Tibial artery (tissue), 4 donors: ENCODE measurements at places on chromosomes 12 and 14.

GRCh38 chr14:50615552-50615951 is 52.6 kb downstream of the SAV1 start:
- no peak for DNase-seq

GRCh38 chr14:77009014-77009413 is 19.5 kb downstream of the IRF2BPL start:
- DNase-seq, result no peak

- no peak for DNase-seq
Measured at GRCh38 chr12:72995616-72996015, 723.4 kb downstream of the TRHDE start.

DNA sequence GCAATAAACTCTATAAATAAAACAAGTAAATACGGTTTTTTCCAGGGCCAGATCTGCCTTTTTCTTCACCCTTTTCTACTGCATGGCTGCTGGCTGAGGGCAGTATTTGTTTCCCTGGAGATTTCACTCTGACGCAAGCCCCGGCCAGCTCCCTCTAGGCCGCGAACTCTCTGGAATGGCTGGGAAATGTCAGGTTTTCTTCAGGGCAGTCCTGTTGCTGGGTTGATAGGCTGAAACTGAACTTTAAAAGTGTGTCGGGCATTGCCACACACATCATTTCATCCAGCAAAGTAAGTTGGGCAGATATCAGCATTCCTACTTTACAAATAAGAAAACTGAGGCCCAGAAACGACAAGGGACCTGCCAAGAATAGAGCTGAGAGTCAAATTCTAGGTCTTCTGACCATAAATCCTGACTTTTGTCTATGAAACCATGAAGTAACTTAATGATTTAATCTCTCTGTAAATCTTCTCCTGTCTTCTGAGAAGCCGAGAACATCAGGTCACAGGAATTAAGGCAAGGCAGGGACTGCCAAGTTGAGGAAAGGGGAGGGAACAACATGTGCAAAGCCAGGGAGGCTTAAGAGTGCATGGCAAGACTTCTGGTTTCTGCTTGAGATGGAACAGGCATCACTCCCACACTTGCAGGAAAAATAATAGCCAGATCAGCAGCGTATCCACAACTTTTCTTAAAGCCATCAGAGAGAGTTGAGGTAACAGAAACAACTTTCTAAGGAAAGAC is 205.0 kb upstream of the CCDC196 start:
- peak; percentile 86 for DNase-seq

- no peak for DNase-seq
Measured at GRCh38 chr12:127930122-127930521, 336.8 kb upstream of the TMEM132C start.

DNA sequence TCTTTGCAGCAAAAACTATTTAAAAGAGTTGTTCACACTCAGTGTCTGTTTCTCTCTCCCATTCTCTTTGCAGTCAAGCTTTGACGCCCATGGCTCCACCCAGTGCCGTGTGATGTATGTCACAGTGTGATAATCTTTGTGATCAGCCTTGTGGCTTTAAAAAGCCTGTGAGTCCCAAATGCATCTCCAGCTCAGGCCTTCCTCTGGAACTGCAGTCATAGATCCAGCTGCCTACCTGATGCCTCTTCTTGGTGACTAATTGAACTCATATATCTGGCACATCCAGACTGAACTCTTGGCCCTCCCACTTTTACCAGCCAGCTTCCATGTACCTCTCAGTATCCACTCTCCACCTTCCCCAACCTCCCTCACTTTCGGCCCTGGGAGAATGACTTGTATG is 182.8 kb upstream of the ARHGAP5 start:
- no peak for DNase-seq

GRCh38 chr14:100540141-100540925 is 46.9 kb downstream of the BEGAIN start:
- DNase-seq, result peak; percentile 53

DNA sequence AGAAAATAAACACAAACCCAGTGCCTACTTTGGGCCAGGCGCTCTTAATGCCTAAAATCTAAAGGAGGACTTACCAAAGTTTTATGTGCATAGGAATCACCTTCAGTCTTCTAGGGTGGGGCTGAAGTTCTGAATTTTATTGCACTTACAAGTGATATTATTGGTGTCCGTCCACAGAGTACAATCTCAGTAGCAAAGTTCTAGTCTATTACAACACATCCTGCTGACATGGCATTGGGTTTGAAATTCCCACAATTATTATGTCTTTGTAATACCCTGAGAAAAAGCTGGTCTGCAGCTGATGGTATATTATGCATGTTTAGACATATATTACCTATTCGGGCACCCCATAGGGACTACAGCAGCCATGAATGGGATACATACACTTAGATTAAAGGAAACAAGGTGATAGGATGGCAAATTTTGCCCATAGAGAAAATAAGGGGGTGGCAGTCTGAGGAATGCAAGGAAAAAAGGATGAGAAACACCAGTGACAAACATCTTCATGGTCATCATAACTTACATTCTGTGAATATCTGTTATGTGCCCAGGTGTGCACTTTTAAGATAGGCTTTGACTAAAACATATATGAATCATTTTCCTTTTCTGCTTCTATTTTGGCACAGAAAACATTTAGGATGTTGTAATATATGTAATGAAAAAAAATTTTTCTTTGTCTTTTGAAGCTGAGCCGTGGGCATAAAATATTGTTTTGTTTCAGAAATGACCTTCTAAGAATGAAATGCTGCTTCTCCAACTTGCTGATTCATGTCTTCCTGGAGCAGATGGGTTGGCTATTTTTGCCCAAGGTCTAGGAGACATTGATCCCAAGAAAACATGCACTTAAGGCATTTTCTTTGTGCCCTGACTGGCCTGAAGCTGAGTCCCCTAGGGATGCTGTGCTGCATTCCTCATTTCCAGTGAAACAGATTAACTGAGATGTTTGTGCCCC is 27.2 kb upstream of the ALG10 start:
- no peak for DNase-seq

- peak; percentile 79 for DNase-seq
Measured at GRCh38 chr14:73718418-73719251, 4.5 kb upstream of the PNMA1 start.

DNA sequence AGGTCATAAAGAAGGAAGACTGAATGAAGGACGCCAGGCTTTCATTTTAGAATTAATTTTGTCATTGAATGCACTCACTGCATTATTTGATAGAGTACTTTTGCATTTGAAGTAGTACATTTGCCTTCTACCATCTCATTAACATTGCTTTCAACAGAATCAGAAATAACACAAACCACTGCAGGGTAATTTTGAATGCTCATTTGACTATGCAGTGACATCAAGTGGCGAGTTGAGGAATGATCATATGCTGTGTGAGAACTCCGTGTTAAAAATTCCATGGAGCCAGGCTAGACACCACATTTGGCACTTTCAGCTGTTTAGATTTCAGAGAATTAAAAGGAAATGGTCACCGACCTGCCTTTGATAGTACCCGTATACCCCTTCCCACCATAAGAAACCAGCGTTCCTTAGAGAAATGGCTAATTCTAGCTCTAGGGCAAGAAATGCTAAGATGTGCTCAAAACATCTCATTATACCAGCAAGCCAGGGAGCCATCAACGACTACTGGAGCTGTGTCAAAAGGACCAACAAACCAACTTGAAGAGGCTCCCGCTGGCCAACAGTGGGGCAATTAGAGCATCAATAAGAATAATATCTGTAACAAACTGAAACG is 16.5 kb downstream of the HEBP1 start:
- no peak for DNase-seq

DNA sequence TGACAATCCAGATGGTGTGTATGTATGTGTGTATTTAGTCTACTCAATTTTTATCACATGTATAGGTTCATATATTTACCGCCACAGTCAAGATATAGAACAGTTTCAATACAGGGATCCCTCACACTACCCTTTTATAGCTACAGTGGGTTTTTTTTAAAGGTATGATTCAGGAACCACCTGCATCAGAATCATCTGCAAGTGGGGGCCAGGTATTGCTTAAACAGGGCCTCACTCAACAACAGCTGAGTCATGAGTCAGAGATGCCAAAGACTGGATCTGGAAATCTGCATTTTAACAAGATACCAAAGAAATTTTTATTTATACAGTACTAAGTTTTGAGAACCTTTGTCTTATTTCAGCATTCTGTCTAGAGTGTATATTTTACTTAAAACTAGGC is 117.6 kb downstream of the SLC35F4 start:
- no peak for DNase-seq

DNA sequence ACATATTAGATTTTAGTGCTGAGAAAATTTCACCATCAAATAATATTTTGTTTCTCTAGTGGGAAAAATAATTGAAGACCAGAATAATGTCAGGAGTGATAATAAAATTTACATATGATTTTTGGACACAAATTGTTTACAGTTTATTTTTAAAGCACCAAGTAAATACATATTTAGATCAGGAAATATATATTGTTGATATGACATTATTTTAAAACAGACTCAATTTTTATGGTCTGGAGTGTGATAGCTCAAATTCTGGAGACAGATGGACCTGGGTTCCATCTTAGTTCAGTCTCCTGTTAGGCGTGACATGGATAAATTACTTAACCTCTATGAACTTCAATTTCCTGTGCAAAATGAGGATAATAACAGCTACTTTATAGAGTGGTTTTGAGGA is 135.4 kb downstream of the TPH2 start:
- DNase-seq, result no peak

DNA sequence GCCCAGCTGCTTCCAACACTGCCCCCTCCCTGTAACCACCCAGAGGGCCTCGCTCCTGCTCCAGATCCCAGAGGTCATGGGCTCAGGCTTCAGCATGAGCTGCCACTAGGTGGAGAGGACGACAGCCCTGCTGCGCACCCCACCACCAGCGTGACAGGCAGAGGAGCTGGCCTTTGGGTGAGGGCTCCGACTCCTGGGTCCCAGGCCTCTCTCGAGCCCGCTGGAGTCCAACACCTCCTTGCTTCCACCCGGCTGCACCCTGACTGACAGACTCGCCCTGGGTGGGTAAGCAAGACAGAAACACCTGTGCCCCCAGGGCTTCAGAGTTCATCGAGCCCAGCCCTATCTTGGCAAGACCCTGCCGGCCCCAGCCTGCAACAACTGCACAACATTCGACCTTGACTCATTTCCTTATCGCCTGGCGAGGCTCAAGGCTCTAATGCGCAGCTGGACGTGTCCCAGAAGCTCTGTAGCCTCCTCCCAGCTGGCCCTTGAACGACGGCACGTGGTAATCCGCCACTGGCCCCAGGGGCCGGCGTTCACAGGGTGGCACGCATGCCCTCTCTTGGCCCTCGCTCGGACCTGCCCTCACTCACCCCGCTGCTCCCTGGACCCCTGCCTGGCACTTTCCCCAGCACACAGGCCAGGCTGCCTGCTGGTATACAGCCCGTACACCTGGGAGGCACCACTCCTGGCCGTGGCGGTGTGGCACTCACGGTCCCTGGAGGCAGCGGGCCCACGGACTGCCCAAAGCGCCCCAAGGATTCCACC is 28.0 kb downstream of the VPS37B start:
- peak; percentile 70 for DNase-seq

GRCh38 chr12:101743724-101744472 is 4.6 kb upstream of the SYCP3 start:
- no peak for DNase-seq

DNA sequence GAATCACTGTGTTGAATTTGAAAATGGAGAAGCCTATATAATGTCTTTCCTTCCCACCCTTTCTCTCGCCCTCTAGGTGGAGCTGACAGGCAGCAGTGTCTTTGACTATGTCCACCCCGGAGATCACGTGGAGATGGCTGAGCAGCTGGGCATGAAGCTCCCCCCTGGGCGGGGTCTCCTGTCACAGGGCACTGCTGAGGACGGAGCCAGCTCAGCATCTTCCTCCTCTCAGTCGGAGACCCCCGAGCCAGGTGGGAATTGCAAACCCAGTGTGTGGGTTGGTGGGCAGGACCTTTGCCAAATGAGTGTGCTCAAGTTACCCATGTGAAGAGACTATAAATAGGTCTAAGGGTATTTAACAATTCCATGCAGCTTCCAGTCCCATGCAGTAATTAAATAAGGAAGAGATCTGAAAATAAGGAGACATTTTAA is 274.7 kb downstream of the EGLN3 start:
- no peak for DNase-seq

DNA sequence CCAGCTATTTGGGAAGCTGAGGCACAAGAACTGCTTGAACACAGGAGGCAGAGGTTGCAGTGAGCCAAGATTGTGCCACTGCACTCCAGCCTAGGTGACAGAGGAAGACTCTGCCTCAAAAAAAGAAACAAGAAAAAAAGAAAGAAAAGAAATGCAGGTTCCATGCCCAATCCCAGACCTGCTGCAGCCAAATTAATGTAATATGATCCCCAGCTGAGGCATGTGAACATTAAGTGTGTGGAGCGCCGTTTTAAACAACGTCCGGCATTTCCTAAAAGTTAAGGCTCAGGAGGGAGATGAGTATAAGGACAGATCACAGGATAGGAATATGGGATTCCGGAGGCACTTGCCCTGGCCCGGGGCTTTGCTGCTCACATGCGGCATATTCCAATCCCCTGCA is 162.9 kb downstream of the KSR2 start:
- DNase-seq, result no peak

- DNase-seq, result no peak
Measured at GRCh38 chr12:101749657-101750056, 10.4 kb upstream of the SYCP3 start.

- no peak for DNase-seq
Measured at GRCh38 chr12:92030618-92031017, 115.0 kb downstream of the BTG1 start.

DNA sequence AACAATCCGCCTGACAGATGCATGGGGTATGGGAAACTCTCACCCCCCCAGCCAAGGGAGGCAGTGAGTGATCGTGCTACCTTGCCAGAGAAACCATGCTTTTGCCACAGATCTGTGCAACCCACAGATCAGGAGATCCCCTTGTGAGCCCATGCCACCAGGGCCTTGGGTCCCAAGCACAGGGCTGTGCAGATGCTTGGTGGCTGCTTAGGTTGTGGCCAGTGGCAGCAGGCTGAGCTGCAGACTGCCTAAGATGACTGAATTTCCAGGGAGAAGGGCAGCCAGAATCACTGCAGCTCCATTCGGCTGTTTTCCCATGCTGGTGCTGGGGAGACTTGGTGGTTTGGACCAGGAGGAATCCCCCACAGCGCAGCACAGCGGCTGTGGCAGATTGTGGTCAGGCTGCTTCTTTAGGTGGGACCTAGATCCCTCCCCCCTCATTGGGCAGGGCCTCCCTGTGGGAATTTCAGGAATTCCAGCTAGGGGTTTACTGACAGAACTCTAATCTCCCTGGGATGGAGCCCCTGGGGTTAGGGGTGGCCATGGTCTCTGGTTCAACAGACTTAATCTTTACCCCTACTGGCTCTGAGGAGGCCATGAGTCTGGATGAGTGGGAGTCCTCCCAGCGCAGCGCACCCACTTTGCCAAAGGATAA is 264.6 kb upstream of the DAAM1 start:
- no peak for DNase-seq
